ENCODE measurements at places on chromosomes 4 and X. TPM values are rescaled to one million over a fixed set of nuclear protein-coding genes. Genes with fewer than 3 reads are reported as not detected.

Gene IBSP
- not detected for total RNA-seq

Gene NHS
- 0.10 TPM for total RNA-seq

Gene AGA
- total RNA-seq: 19.0 TPM

Gene MAGEC3
- total RNA-seq: not detected

Gene ESX1
- total RNA-seq: not detected

Gene RTL9
- 0.30 TPM for total RNA-seq

Gene CUL4B
- 22.3 TPM for total RNA-seq

Gene GAGE2A
- total RNA-seq: not detected

Gene SERTM2
- total RNA-seq: not detected

Gene MAGEA8
- total RNA-seq: not detected

Gene PHOX2B
- not detected for total RNA-seq

Gene FGA
- not detected for total RNA-seq

Gene ZFX
- total RNA-seq: 9.5 TPM

Gene AMOT
- 2.7 TPM for total RNA-seq

Gene ZNF81
- total RNA-seq: 4.3 TPM
